Activated naive CD8-positive, alpha-beta T cell treated with anti-CD3 and anti-CD28 coated beads, Interleukin-2, amount 10 ng/mL, durations not matched to agents 7 days and 5 days (primary cell): ENCODE measurements at places on chromosomes 16 and 17.

GRCh38 chr17:21475571-21475970, 99.4 kb downstream of the KCNJ12 start:
- no peak for DNase-seq

- no peak for DNase-seq
These were observed 82.4 kb upstream of the DNAH9 start for GRCh38 chr17:11515901-11516300.

DNA sequence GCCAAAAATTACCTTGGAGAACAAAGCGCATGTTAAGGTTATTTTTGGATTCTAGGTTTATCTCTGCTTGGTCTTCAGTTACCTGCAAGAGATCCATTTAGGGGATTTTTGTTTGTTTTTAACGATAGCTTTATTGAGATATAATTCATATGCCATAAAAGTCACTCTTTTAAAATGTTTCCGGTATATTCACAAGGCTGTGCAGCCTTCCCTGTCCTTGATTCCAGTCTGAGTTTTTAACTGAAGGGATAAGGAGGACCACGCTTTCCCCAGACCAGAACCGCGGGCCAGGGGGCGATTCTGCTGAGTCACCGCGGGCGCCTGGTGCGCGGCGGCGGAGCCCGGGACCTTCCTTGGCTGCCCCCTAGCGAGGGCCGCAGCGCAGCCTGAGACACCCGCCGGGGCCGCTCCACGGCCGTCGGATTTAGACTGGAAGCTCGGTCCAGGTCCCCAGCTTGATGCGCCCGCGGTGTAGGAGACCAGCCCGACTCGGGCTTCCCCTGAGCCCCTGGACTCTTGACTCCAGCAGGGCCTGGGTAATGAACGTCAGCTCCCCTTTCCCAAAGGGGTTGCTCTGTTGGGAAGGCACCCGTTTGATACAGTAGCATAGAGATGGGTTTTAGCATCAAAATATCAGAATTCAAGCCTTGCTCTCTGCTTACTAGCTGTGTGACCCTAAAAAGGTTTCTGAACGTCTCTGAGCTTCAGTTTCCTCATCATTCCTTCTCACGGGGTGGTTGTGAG, 50.0 kb upstream of the STH start:
- DNase-seq = peak; percentile 76

GRCh38 chr16:81668243-81669097, 110.6 kb upstream of the PLCG2 start:
- no peak for DNase-seq

DNA sequence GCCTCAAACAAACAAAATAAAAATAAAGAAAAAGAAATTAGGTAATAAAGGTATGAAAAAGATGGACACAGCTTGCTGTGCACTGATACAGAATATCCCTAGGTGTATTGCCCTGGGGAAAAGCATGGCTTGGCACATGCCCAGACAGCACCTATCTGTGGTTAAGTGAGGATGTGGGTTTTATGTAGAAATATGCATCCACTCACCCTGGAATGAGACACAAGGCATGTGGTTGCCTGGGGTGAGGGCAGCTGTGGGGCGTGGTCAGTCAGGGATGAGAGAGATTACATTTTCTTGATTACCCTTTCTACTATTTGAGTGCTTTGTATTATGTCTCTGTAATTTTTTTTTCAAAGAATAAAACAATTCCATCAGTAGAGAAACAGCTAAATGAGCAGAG, 6.9 kb downstream of the PLLP start:
- peak; percentile 61 for DNase-seq

DNA sequence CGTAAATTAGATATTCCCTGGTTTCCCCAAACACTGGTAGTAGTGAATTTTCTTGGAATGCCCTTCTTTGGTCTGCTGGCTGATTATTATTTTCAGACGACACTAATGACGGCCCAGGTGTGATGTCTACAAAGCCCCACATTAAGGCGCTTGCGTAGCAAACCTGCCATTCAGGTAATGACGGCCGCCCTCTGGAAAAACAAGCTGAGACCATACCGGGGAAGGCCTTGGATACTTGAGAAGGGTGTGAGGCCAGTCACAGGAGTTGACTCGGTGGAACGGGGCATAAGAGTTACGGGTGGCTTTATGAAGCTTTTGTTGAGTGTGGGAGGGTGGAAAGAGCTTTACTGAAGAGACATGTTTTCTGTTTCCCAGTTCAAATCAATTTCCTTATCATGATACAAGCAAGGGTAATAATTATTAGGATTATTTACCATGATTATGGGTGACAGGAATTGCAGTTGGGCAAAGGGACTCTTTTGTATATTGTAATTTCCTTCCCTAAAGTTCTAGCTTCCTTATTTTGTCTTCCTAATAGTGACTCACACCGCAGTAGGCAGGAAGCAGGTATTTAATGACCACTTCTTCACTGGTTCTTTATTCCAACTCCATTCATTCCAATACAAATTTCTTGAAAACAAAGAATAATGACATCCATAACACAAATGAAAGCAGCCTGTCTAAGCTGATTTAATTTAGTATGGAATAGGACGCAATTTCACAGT, 24.8 kb downstream of the KRT23 start:
- no peak for DNase-seq

DNA sequence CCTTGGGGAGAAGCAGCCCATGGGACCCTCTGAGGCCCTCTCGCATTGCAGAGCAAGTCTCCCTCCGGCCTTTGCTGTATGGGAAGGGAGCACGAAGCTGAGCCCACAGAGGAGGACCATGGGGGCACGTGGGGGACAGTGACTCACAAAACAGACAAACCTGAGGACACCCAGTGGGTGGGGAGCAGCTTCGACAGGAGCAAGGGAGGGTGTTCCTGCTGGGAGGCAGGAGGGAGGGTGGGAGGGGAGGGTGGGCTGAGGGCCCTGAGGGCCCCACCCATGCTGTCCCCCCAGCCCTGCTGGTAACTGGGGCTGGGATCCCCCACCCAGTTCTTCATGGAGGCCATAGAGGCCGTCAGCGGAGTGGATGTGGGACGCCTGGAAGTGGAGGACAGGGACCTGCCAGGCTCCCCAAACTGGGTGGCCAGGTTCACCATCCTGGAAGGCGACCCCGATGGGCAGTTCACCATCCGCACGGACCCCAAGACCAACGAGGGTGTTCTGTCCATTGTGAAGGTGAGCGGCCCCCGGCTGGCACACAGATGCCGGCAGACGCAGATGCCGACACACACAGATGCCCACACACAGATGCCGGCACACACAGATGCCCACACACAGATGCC, 12.5 kb downstream of the SLC22A31 start:
- peak; percentile 42 for DNase-seq

- DNase-seq = no peak
These were observed 6.4 kb downstream of the HAS3 start for GRCh38 chr16:69111876-69112230.

GRCh38 chr17:48478224-48479013, 48.4 kb upstream of the SKAP1 start:
- DNase-seq = no peak

- peak; percentile 91 for DNase-seq
These were observed at the start of gene JPT1 for GRCh38 chr17:75154195-75155106. JPT1 (minus strand) TSS chr17:75154512; CDS start chr17:75154397, 115 bp downstream.

DNA sequence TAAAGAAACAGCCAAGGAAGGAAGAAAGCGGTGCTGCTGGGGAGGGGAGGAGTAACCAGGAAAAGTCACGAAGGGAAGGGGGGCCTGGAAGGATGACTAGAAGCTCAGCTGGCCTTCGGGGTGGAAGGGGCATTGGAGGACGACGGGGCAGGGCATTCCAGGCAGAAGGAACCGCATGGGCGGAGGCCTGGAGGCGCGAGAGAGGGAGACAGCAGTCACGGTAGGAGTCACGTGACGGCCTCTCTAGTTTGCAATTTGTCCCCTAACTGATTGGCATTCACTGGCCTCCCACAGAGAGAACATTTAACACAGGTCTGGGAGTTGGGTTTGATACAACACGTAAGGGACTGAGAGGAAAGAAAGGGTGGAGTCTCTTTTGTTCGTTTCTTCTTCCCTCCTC, 63.9 kb downstream of the RTN4RL1 start:
- no peak for DNase-seq

DNA sequence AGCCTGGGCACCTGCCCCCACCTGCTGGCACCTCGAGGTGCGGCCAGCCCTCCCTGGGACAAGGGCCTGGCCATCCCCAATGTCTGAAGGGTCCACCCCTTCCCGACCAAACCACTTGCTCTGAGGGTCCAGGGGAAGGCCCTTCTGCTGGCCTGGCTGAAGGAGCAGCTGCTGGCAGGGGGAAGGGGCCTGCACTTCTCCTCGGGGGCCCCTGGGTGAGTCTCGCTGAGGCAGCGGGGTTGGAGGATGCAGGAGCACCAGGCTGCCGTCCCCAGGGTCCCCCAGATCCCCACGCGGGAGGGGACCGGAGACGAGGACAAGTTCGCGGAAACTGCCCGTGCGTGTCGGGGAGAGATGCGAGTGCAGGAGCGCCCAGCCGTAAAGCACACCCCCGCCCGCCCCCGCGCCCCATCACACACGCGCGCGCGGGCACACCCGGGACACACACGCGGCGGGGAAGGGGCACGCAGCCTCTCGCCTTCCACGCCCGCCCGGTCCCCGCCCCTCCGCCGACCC, 725 bp upstream of the CACNA1H start:
- peak; percentile 44 for DNase-seq

GRCh38 chr16:66212428-66212827, 154.1 kb upstream of the CDH5 start:
- DNase-seq = no peak

DNA sequence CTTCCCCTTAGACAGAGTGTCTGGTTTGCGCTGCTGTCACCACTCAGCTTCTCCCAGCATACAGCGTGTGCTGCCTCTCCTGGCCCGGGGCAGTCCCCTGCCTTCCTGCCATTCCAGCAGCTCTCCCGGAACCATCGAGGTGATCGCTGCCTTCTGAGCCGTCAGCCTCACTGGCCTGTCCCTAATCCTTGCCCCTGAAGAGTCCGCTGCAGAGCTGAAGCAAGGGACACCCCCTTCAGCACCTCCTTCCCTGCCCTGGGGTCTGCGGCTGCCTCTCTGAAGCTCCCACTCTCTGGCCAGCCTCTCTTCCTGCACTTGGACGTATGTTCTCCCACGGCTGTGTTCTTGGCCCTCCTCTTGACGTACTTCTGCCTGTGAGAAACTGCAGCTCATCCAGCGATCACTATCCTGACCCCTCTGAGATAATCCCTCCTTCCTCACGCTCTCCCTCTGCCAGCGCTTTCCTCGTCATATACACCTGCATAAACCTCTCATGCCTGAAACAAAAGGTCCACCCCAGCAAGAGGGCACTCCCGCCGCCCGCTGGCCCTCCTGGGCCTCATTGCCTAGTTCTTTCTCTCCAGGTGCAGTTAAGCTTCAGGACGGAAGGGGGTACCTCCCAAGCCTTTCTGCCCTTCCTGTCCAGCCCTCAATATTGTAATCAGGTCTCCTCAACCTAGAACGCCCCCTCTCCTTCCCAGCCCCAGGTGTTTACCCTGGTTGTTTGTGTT, 220.6 kb upstream of the CHMP6 start:
- DNase-seq = no peak

DNA sequence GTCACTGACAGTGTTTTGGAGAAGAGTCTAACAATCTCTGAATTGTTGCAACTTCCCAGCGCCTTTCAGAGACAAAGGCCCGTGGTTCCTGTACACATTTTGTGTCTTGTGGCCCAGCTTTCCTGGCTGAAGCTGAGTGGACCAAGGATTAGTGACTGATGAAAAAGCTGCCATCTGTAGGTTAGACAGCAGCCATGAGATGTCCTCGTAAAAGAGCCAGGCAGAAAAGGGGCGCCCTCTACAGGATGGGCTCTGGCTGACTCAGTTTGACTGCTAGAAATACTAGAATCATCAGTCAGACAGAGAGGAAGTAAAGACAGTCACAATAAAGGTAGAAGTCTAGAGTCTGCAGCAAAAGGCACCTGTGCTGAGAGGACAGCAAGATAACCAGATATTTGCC, 26.5 kb upstream of the NF1 start:
- peak; percentile 45 for DNase-seq

DNA sequence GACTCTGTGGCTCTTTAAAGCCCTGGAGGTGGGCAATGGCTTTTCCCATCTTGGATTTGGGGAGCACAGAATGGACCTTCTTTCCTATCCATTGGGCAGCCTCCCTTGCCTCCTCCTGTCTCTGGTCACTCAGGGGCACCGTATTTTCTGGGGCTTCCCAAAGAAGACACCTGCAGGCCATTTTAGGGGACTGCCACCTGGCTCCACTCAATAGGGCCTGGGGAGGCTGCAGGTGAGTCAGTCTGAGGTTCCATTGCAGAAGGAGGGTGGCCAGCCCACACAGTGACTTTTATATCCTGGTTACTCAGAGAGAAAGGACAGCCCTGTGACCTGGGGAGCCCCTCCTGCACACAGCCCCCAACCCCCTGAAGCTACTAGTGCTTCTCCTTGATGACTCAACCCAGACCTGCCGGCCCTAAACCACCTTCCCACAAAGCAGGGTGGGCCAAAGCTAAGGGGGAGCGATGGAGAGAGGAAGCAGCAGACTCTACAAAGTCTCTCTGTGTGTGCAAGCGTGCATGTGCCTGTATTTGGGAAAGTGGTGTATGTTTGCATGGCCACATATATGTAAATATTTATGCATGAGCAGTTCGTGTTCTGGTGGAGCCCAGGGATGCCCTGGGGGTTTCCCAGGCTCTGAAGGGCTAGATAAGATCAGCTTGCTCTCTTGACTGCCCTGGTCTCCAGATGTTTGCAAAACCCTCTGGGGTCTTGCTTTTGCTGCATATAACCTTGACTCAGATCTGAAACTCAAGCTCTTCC, 5.0 kb downstream of the CX3CL1 start:
- no peak for DNase-seq

DNA sequence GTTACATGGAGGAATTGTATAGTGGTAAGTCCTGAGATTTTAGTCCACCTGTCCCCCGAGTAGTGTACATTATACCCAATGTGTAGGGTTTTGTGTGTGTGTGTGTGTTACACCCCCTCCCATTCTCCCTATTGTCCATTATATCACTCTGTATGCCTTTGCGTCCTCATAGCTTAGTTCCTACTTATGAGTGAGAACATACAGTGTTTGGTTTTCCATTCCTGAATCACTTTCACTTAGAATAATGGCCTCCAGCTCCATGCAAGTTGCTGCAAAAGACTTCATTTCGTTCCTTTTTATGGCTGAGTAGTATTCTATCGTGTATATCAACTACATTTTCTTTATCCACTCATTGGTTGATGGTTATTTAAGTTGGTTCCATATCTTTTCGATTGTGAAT, 635 bp upstream of the FA2H start:
- no peak for DNase-seq

GRCh38 chr16:48617711-48618148, 7.8 kb upstream of the N4BP1 start:
- DNase-seq = no peak

GRCh38 chr16:14668556-14669223, 25.4 kb downstream of the PLA2G10 start:
- DNase-seq = no peak

DNA sequence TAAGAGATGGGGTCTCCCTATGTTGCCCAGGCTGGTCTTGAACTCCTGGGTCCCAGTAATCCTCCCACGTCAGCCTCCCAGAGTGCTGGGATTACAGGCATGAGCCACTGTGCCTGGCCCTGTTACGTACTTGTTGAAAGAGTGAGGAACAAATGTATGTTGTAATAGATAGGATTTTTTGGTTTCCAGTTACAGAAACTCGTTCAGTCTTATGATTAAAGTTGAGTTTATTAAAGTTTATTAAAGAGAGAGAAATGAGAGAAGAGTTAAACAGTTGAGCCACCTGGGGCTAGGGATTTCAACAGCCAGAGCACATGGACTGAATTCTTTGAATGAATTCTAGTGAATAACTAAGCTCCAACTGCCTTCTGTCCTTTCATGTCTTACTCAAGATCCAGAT, 3.7 kb downstream of the TADA2A start:
- no peak for DNase-seq

- no peak for DNase-seq
These were observed 17.2 kb upstream of the SMG1 start for GRCh38 chr16:18943414-18943813.

- no peak for DNase-seq
These were observed 259.5 kb downstream of the IRX3 start for GRCh38 chr16:54027062-54027461.

- no peak for DNase-seq
These were observed 853.8 kb downstream of the CDH8 start for GRCh38 chr16:61182391-61182790.
